ENCODE measurements at places on chromosomes 1 and 21. TPM values are rescaled to one million over a fixed set of nuclear protein-coding genes. Genes with fewer than 3 reads are reported as not detected.

DNA sequence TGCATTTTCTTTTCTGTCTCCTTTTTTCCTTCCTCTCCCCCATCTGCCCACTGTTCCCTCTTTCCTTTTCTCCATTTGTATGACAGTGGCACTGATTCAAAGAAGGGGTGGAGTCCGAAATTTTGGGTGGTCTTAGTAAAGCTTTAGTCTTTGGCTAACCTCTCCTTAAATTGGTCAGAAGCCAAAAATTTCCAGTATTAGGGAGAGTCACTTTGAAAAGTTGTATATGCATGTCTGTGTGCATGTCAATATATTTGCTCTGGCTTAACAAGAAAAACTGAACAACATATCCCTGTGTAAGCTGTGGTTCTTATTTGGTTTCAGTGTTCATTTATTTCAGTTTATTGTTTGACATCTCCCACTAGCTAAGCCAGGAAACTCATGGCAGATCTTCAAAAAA lies 314.8 kb upstream of the CXADR start:
- peak; percentile 57 for DNase-seq

GRCh38 chr1:47784497-47784822 lies 212.7 kb downstream of the TRABD2B start:
- DNase-seq = no peak

DNA sequence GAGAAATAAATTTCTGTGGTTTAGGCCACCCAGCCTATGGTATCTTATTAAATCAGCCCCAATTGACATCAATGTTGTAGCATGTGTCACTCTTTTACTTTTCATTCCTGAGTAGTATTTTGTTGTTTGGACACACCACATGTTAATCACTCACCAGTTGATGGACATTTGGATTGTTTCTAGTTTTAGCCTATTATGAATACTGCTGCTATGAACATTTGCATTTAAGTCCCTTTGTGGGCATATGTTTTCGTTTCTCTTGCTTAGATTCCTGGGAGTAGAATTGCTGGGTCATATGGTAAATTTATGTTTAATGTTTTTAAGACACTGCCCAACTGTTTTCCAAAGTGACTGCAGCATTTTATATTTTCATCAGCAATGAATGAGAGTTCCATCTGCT lies 50.2 kb upstream of the NUF2 start:
- DNase-seq = no peak

NUDT4B gene
- total RNA-seq = 3.7 TPM

ZNF697 gene
- total RNA-seq = 19.8 TPM

FCGR3B gene
- 1.2 TPM for total RNA-seq
